ENCODE measurements at places on chromosomes 6 and 20.

DNA sequence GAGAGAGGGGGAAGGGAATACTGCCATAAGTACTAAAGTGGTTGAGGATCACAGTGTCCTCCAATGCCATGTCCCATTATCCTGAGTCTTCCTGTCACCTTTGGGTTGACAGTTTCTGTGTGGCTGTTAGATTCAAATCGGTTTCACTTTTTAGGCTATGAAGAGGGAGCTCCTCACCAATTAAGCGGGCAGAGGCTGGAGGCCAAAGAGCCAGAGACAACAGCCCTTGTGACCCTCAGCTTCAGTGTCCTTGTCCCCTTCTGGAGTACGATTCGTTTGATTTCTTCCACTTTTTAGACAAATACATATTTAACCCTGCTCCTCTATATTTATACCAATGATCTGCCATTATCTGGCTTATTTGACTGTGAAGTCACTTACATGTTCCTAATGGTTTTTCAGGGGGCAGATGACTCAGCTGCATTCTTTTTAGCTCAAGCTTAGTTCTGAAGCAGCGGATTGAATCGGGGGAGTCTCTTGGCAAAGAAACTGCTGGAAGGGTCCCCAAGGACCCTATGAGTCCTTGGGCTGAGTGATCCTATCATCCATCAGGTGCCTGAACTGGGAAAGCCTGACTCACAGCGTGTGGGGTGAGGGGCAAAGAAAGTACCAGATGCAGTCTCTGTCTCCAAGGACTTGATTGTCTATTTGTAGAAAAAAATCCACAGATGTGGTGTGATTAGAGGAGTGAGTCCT lies 18.2 kb downstream of the FERMT1 start:
- no peak for DNase-seq

DNA sequence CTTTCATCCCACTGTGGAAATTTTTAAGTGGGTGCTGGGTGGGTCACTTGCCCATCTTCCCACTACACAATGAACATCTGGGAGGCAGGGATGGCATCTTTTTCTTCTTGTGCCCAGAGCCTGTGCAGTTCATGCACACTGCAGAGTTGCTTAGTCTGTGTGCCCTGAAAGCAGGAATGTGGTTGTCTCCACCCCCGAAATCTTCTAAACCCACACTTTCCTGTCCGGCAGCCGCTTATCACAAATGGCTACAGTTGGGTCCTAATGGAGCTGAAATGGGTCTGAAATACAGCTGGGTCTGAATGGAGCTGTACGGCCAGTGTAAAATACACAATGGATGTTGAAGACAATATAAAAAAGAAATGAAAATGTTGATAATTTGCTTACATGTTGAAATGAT lies 112.1 kb upstream of the PMEPA1 start:
- DNase-seq, result no peak

GRCh38 chr20:9632265-9632664 lies 117.9 kb downstream of the LAMP5 start:
- no peak for DNase-seq

DNA sequence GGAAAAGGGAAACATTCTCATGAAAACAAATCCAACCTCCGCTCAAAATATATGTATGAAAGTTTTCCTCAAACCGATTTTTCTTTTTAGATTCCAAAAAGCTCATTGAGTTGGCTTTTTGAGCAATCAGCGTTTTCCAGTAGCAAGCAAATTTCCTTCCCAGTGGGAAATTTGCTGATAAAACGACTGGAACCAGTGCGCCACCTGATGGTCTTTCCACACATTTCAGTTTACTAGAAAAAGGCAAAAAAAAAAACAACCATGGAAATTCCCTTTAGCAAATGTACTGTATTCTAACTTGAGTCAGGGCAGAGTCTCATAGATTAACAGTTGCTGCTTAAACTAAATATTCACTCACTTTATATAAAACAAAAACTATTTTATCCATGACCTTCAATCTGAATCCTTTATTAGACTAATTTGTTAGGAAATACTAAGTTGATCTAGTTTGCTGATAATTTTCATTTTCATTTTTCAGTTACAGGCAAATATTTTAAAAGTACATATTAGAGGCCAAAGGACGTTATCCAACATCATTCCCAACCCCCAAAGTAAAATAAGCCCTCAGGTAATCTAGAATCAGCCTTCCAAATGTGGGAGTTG lies 271.5 kb downstream of the FOXA2 start:
- DNase-seq, result no peak

GRCh38 chr20:33811776-33812151 lies 616 bp downstream of the CHMP4B start:
- no peak for DNase-seq

DNA sequence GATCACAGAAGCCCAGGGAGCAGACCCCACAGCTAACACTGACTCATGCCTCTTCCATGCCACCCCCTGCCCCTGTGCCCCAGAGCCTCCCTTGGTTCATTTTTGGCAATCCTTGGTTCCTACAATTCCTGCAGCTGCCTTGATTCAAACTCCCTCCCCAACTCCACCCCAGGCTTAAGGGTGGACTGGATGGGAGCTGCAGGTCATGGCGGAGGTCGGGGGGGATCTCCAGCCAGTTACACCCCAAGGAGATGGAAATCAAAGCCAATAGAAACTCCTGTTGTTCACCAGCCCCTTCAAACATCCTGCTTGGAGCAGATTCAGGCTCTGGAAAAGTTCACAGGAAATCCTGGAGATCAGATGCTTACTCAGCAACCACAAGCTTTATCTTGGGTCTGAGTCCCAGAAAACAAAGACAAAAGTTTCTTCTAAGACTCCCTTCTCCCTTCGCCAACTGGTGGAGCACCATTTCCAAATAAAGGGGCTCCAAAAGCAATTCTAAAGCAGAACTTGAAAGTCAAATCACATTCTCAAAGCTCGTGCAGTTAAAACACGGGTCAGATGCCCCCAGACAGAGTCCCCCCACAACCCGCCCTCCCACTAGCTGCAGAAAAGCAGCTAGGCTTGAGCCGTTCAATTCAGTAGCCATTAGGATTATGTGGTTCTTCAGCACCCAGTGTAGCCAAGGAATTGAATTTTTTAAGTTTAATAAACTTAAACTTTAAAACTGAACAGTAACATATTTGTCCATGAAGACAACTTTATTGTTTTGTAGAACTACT lies 149.5 kb downstream of the ANKRD60 start:
- DNase-seq, result peak; percentile 40

GRCh38 chr6:158109748-158110147 lies 58.3 kb downstream of the SERAC1 start:
- no peak for DNase-seq

GRCh38 chr6:108805611-108806167 lies 42.5 kb upstream of the ARMC2 start:
- DNase-seq, result no peak

GRCh38 chr6:42227173-42227850 lies 9.7 kb upstream of the MRPS10 start:
- no peak for DNase-seq

DNA sequence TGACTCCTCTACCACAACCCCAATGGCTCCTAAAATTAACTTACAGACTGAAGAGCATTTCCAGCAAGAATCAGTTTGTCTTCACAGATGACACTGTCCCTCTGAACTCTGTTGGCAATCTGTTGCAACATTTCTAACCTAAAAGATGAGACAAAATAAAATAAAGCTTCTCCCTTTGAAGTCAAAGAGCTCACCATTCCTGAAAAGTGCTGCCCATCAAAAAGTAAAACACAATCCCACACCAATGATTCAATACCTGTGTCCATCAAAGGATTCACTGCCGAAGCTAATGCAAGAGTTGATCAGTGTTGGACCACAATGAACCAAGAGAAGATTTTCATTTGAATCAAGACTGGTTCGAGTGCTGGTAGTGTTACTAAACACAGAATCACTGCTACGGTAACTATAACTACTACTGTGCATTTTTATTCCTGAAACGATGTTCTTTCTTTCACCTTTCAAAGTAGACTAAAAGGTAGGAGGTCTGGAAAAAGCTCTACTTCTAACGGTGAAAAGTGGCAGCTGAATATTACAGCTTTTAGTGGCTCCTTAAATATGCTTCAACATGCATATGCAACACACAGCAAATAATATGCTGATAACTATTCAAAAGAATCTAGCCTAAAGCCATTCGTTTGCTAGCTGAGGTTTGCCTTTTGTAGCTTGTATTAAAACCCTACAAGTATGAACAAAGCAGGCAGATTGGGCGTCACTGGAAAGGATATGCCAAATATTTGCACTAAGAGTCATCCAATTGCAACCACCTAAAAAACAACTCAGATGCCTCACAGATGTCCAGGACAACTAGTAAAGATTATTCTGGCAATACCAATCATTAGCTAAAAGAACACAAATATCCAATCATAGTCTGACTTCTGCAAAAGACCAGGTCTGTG lies at the start of gene DST:
Gene DST (minus strand): TSS at position 524 of the 896 bp plus-strand sequence.
- no peak for DNase-seq

All from ureter (tissue), 1 donor.